ENCODE measurements at places on chromosomes 7 and 10.

DNA sequence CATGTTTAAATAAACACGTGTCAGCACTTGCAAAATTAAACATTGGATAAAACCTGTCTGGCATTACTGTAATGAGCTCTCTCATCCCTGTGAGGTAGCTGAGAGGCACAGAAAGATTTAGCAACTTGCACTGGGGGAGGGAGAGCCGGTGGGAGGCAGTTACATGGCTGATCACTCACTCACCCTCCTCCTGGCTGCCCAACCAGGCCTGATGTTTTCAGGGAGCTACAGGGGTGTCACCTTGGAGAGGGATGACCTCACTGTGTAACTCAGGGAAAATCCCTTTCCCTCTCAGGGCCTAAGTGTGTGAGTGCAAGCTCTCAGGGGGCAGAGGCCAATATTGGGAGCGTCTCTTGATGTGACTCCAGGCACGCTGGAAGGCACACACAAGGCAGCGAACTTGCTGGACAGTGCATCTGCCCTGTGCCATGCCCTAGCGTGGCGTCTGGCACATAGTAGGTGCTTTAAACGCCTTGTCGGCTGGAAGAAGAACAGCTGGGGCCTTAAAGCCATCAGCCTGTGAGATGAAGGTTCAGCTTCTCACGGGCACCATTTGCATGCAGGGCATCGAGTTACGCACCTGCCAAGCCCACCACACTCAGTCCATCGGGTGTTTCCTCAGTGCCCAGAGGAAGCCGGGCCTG, 51.1 kb downstream of the ELFN1 start:
- DNase-seq = no peak

GRCh38 chr7:117564080-117564479, 84.3 kb downstream of the CFTR start:
- DNase-seq = no peak

GRCh38 chr7:104961821-104962220, 52.2 kb upstream of the KMT2E start:
- DNase-seq = no peak

- no peak for DNase-seq
Measured at GRCh38 chr7:71132127-71132376, at the start of gene GALNT17. Gene GALNT17 (plus strand): TSS chr7:71132144.

DNA sequence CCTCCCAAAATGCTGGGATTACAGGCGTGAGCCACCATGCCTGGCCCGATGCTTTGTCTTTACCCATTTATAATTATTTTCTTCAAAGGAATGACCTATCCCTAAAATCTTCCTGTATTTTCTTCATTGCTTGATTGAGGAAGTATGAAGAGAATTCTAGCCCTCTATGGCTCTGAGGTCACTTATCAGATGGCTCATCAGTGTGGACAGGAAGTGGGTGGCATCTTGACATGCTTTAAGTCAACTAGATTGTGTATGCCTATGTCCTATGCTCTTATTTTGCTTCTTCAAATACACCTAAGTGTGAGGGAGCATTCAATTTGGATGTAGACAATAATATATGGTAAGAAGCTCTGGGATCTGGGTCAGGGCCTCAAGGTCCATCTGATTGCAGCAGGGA, 1020.5 kb downstream of the LRMDA start:
- DNase-seq = no peak

- DNase-seq = no peak
Measured at GRCh38 chr10:72087392-72087968, 871 bp downstream of the SPOCK2 start.

DNA sequence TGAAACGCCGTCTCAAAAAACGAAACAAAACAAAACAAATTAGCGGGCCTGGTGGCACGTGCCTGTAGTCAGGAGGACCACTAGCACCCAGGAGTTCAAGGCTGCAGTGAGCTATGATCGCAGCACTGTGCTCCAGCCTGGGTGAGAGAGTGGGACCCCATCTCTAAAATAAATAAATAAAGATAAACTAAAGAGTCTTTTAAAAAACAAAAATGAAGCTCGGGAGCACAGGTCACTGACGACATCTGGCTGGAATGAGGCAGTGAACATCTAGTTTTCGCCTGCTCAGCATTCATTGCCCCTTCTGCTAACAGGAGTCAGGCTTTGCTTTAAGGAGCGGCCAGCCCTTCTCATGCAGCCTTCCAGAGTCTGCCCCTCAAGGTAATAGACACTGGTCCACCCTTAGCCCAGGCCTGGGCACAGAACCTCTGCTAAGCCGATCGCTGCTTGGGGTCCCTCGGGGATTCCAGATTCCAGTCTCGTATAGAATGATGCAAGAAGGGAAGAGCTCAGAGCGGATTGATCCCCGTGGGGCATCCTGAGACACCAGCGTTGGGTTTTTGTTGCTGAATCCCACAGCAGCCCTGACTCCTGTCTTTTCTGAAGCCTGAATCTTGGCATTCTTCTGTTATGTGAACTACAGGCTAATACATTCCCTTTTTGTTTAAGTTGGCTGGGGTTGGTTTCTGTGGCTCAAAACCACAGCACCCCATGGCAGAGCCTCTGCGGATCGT, 14.2 kb upstream of the FOXK1 start:
- DNase-seq = no peak

- DNase-seq = no peak
Measured at GRCh38 chr10:59036311-59037017, 140.0 kb upstream of the PHYHIPL start.

- no peak for DNase-seq
Measured at GRCh38 chr7:126163647-126164046, 1089.1 kb downstream of the GRM8 start.

- no peak for DNase-seq
Measured at GRCh38 chr7:70390251-70390650, 741.7 kb upstream of the GALNT17 start.

- no peak for DNase-seq
Measured at GRCh38 chr7:133629701-133630100, 376.8 kb downstream of the EXOC4 start.

DNA sequence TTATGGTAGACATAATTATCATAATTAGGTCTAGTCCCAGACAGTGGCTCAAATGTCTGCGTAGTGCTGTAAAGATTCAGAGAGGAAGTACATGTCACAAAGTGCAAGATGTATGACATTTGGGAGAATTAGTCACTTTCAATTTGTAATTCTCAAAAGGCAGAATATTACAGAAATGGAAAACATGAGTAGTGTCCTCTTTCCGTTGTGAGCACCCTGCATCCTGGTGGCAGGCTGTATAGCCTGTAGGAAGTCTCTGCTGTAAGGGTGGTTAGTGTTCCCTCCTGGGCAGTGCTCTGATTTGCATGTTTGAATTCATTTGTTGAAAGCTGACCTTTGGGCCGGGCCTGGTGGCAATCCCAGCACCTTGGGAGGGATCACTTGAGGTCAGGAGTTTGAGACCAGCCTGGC, 17.0 kb downstream of the CDK14 start:
- DNase-seq = no peak

DNA sequence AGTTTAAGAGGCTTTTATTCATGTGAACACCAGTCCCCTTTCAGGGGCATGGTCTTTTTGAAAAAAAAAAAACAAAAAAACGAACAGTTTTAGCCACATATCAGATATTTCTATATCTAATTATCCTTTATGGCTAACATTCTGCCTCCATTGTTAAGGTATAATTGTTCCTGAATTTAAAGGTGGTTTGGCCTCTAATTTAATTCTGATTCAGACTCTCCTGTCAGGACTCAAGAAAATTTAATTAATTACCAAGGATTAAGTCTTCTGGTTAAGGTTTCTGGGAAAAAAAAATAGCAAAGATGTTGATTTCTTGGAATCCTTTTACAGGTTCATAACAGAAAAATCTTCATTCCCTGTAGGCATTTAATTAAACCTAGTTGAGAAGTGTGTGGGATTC, 27.4 kb downstream of the COL1A2 start:
- no peak for DNase-seq

DNA sequence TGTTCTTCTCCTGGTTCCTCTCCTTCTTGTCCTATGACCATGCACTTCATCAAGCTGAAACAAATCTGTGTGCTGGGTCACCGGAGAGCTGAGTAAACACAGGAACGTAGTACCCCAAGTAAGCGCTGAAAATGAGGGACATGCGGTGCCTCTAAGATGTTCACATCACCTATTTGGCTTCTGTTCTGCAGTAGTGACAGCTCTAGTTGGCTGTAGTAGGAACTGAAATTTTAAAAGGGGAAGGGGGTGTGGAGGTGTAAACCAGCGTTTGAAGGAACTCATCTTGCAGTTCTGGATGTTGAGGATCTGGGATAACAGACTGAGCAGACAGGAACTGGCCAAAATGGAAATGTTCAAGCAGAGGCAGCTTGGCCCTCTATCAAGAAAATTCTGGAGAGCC, 85.2 kb downstream of the WNT2 start:
- DNase-seq = no peak

- DNase-seq = no peak
Measured at GRCh38 chr7:28069807-28070206, 110.8 kb downstream of the JAZF1 start.

DNA sequence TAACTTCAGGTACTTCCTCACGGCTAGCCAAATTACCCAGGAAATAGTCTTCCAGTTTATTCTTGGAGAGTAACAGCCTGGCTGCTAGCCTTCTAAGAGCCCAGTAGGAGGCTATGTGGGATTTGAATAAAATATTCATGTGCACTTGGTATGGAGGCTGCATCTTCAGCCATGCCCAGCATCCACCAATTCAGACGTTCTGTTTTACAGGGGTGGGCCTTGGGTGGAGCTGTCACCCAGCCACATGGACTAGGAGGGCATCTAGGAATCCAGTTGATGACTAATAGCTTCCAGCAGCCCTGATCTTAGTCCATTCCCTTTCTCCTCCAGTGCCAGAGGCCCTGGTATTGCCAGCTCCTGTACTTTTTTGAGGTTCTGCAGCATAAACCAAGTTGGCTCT, 66.3 kb upstream of the ZRANB1 start:
- DNase-seq = no peak

- DNase-seq = no peak
Measured at GRCh38 chr10:17199351-17199804, 2.1 kb downstream of the TRDMT1 start.

GRCh38 chr7:134515569-134516468, 11.5 kb upstream of the AKR1B10 start:
- no peak for DNase-seq

DNA sequence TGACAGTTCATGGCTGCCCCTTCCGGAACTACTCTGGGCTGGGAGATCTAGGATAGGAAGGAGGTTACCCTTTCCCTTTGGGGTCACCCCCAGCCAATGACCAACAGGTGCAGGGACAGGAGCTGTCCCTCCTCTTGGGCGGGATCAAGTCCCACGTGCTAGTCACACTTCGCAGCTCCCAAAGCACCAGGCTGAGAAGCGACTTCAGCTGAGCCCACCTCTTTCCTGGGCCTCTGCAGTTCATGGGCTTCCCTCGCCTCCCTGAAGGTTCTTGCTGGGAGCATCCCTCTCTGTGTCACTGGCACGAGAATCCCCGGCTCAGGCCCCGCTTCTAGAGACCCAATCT, 115.5 kb downstream of the FAM53B start:
- DNase-seq = no peak

DNA sequence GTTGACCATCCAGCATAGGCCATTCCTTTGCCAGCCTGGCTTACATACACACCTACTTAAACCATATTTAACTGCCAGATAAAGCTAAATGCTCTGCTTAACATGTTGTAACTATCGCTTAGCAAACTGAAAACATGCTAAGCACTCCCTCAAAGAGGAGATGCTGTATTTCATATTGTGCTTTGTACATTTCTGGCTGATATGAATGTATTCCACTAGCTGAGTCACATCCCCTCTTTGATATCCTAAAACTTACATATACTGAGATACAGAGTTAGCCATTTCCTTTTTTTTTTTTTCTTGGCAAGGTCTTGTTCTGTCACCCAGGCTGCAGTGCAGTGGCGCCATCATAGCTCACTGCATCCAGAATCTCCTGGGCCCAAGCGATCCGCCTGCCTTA, 99.4 kb downstream of the TPST1 start:
- no peak for DNase-seq

- no peak for DNase-seq
Measured at GRCh38 chr10:124062390-124062789, 31.0 kb downstream of the CHST15 start.

GRCh38 chr10:124164264-124164663, 70.9 kb upstream of the CHST15 start:
- no peak for DNase-seq

- DNase-seq = no peak
Measured at GRCh38 chr10:47169581-47169980, 130.4 kb upstream of the GDF10 start.

DNA sequence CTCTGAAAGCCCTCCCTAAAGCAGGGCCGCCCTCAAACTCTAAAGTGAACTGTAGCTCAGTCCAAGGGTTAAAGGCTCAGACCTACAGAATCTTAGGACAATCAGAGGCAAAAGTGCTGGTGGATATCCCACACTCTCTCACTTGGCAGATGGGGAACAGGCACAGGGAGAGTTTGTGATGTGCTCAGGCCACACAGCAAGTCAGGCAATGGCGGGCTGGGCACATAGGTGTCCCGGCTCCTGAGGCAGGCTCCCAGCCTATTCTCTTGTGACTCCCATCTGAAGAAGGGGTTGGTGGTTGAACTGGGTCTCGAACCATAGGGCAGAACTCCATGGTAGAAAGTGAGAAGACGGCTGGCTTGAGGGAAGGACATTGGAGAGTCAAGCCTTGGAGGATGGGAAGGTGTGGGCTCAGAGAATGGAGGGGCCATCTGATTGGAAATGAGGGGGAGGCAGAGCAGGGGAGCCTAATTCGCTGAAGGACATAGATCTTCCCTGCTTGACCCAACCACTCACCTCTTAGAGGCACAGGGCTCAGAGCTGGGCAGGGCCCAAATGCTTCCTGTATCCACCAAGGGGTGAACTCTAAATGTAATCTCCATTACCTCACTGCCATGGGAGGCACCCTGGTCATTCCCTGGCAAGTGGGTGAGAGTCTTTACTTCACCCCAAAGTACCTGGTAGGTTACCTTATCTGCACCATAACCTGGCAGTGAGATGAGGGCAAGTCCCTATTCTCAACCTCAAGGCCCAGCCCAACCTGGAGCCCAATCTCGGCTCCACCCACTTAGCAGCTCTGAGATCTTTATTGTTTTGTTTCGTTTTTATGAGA, 4.9 kb upstream of the ZMIZ1 start:
- no peak for DNase-seq

- DNase-seq = no peak
Measured at GRCh38 chr10:132392184-132392800, 4.7 kb upstream of the PWWP2B start.

DNA sequence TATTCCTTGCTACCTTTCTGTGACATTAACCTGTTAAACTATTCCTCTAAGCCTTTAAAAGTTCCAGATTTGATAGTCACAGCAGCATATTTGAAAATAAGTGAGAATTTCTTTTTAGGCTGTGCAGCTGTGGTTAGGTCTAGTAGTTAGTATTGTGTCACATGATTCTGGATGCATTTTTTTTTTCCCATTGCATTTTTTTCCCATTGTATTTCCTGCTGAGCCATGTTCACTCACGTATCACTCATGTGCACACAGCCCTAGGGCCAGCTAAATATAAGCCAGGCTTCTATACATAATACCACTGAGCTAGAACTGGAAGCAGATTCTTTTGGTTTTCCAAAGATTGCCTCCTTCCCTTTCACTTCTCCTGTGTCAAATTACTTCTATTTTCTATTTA, 37.4 kb downstream of the DNAJC9 start:
- no peak for DNase-seq

GRCh38 chr10:43120929-43121314, 17.3 kb upstream of the CSGALNACT2 start:
- DNase-seq = peak; percentile 93
